ENCODE measurements at places on chromosomes 13 and 19.
A peak's percentile ranks its signal among the peaks of the same experiment; 100 is the strongest.

- no peak for DNase-seq
Measured at GRCh38 chr19:35380450-35381124, 9.7 kb downstream of the GPR42 start.

- DNase-seq = no peak
Measured at GRCh38 chr19:24101459-24102115, 14.6 kb downstream of the ZNF254 start.

GRCh38 chr19:44142059-44142433 lies 692 bp downstream of the ZNF234 start:
- DNase-seq = peak; percentile 11

DNA sequence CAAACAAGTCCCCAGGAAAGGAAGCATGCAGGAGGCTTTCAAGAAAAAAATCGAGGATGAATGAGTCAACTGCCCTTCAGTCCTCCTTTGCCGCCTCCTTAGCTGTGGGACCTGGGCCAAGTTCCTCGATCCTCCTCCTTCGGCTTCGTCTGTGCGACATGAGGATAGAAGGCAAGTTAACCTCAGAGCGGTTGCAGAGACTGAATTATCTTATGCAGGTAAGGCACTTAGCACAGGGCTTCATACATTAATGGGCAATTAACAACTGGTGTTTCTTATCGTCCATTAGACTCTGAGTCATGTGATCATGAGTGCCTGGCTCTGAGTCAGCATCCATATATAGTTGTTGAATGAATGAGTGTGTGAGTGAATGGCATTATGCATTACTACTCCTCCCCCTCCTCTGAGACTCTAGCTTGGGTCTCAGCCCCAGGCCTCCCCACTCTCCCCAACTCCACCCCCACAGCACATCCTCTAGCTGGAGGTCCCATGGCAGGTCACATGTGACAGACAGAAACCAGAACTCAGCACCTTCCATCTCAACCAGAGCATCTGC lies 1.6 kb upstream of the TTC9B start:
- DNase-seq = peak; percentile 87

DNA sequence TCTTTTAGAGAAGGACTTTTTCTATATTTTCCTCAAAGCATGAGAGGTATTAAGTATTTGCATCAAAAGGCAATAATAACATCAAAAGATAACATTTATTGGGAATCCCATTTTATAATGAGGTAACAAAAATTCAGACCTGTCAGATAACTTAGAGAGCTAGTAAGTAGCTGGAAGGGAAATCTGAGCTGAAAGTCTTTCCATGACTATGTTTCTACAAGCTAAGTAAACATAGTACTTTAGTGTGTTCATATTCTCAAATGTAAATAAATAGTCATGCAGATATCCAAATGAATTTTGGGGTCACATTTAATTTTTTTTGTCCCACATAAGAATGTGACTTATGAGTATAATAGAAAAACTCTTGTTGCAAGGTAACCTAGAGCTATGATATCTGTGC lies 87.3 kb upstream of the FBXL3 start:
- no peak for DNase-seq

DNA sequence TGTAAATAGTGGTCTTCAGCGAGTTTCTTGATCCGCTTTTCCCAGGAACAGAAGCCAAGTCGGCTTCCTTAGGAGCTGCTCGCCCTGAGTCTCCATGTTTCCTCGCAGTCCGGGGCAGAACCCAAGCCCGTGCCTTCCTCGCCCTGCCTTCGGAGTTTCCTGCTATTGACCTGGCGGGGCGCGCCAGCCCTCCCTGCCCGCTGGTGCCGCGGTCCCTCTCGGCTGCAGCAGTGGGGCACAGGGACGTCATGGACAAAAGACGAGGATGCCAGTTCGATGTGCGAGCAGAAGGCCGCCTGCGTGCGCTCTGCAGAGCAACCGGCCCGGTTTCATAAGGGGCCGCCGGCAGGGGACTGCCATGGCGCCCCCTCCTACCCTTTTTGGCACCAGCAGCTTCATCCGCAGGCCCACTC lies 156.6 kb downstream of the TM9SF2 start:
- peak; percentile 15 for DNase-seq

DNA sequence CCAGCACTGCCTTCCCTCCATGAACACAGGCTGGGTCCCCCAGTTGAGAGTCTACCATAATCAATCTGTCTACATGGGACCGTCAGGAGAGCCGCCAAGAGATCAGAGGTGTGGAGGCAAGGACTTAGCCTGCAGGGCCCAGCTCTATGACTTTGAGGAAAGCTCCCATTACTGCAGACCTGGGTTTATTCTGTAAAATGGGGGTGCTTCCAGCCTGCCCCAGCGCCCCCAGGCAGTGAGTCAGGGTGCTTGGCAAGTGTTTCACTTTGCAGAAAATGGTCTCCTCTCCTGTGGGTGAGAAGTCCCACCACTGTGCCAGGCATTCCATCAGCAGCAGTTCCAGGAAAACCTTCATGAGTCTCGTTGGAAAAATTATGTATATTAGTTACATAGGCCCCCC lies 75.5 kb upstream of the VSTM2B start:
- DNase-seq = no peak

- no peak for DNase-seq
Measured at GRCh38 chr13:108326309-108326708, 56.8 kb downstream of the TNFSF13B start.

GRCh38 chr13:30829833-30830637 lies 76.0 kb upstream of the MEDAG start:
- peak; percentile 59 for DNase-seq

DNA sequence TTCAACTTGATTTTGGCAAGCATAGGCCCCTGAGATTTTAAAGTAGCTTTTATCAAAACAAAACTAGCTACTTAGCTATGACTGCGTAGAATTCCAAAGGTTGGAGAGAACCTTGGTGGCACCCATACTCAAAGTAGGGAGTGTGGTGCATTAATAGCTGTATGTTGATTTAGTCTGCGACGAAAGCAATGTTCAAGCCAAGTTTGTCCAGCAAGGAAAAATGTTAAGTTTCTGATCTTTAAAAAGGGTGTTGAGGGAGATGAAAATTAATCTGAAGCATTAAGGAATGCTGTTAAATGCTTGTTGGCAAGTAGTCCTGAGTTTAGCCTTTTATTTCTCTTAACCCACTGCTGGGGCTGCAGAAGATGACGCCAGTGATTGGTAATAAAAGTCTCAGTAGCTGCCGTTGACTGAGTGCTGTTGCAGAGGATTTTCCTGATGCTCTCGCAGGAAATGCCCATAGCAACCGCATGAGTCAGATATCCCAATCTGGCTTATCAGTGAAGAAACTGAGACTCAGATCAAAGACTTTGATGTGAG lies 75.9 kb upstream of the RNF113B start:
- peak; percentile 73 for DNase-seq

DNA sequence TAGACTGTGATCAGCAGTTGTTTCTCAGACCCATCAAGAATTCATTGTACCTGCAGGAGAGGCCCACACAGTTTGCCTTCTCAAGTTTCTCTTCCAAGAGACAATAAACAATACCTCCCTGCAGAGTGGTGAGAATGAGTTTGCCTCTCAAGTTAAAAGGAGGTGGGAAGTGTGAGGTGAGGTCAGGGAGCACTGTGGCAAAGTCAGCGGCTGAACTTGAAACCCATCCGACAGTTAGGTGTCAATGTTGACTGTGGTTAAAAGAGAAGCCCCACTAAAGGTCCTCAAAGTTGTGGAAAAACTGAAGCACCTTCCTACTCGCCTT lies 72.9 kb upstream of the TSC22D1 start:
- no peak for DNase-seq

DNA sequence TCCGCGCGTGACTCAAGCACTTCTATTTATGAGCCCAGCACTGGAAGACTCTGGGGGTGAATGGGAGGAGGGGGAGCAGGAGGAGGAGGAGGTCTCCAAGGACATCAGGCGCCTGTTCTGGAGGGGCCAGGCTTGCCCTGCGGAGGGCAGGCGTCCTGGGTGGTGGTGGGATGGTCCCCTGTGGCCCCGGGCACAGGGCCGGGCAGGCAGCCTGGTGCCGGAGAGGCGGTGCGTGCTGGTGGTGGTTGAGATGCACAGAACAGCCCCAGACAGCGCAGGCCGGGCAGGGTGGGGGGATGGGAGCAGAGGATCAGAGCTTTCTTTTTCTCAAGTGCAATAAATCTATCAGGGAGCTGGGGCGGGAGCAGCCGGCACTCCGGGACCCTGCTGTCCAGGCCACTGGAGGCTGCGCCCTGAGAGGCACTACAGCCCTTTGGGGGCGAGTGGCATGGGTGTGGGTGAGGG lies 14.0 kb downstream of the NKPD1 start:
- no peak for DNase-seq

GRCh38 chr19:6947745-6948144 lies 60.4 kb downstream of the ADGRE1 start:
- DNase-seq = peak; percentile 77

DNA sequence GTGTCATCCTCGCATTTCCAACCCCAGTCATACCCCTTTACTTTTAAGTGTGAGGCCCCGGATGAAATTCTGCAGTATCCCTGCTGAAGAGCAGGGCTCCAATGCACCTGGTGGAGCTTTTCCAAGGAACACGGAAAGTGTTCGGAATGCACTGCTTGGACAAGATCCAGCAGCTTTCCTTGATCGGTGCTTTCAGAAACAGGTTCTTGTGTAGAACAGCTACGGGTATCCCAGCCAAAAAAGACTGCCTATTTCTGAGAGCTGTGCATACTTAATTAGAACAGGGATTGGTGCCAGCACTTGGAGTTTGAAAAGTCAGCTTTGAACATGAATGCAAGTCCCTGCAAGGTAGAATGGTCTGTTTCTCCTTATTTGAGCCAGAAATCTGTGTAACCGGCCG lies 87.2 kb upstream of the C1QTNF9B start:
- peak; percentile 51 for DNase-seq

GRCh38 chr13:98315902-98316301 lies 138.8 kb upstream of the RNF113B start:
- no peak for DNase-seq

GRCh38 chr19:29643361-29643935 lies 21.8 kb upstream of the PLEKHF1 start:
- no peak for DNase-seq

DNA sequence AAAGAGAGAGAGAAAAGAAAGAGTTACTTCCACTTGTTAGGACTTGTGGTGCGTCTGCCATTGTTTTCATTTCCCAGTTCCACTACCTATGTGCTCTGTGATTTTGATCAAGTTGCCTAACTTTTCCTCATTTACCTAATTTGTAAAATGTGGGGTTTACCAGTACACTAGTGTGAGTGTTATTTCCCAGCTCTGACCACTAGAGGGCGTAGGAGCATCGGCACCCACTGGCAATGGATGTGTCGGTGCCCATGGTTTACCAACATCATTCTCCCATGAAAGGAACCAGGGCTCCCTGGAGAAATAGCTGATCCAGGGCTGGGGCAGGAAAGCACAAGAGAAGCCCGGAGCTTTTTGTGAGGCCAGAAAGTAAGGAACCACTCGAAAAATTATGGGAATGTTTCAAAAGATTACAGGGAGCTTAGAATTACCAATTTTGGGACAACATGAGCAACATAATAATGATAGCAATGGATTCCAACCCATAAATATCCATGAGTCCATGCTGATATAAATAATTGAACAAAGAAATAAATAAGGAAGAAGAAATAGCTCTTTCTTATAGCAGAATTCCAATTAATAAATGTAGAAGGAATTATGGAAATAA lies 15.1 kb upstream of the CEACAM4 start:
- DNase-seq = peak; percentile 63
